ENCODE measurements at places on chromosomes 2 and 18.

DNA sequence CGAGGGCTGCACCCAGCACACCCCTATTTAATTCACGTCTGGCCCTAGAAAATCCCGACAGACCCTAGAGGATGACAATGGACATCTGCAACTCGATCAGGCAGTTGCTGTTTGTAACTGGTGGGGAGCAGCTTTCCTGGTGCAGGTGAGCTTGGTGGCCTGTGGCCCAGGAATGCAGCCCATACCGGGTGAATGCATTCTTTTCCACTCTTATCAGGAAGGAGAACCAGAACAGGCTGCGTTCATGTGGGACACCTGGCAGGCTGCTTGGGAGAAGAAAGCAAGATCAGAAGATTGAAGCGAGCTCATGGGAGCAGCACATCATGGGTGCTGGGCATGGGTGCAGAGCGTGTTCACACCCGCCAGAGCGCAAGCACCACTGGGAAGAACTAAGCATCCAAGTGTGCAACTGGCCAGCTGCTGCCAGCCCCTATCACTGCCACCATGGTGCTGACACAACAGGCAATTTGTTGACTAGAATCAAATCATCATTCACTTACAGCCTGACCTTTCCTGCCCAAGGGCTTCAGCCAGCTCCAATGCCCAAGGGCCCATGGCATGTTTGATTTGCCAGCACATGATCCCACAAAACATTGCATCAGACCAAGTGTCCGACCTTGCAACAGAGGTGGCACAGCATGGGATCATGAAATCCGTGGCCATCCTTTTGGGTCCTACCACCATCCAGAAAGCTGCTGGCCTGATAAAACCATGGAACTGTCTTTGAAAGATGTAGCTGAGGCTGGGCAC is 241.7 kb upstream of the ID2 start:
- no peak for DNase-seq

- DNase-seq: no peak
These were observed 266.0 kb downstream of the SH3BP4 start for GRCh38 chr2:235217846-235218245.

GRCh38 chr2:17136877-17137276 is 381.4 kb downstream of the RAD51AP2 start:
- no peak for DNase-seq

GRCh38 chr2:118221536-118222272 is 133.4 kb downstream of the INSIG2 start:
- DNase-seq: no peak

- no peak for DNase-seq
These were observed 506.5 kb upstream of the NRP2 start for GRCh38 chr2:205175831-205176230.

GRCh38 chr18:13481820-13482617 is 244.3 kb downstream of the FAM210A start:
- DNase-seq: no peak

DNA sequence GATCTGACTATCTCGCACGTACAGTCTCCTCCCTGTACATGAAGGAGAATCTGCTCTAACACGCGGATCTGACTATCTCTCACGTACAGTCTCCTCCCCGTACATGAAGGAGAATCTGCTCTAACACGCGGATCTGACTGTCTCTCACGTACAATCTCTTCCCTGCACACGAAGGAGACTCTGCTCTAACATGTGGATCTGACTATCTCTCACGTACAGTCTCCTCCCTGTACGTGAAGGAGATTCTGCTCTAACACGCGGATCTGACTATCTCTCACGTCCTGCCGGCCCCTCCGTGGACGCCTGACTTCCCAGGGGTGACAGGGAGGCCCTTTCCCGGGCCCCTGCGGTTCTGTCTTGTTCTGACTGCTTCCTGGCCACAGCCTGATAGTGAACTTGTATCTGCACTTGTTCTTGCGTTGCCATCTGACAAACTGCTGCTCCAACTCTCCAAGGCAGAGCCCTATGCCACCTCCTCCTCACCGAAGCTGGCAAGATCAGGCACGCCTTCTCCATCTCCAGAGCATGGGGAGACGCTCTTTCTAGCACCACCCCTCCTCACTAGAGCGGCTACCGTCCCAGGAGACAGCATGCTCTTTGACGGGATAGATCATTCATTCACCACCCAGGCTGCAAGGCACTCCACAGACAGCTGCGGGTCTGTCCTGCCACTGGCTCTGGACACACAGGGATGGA is 238.6 kb downstream of the TWIST2 start:
- DNase-seq: no peak

DNA sequence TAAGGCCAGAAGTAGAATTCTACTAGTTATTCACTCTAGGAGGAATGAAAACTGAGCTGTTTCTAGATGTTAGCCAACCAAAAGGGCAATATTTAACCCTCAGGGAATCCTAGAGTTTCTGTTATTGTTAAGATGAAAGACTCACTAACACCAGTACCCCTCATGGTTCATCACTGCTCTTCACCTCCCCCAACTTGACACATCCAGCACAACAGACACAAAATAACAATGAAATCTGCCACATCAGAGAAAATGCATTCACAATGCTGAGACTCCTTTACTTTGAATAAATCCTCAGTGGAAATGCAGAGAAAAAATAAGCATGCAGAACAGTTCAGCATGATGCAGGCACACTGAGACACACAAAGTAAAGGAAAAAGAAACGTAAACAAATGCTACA is 111.3 kb downstream of the RIF1 start:
- DNase-seq: no peak

DNA sequence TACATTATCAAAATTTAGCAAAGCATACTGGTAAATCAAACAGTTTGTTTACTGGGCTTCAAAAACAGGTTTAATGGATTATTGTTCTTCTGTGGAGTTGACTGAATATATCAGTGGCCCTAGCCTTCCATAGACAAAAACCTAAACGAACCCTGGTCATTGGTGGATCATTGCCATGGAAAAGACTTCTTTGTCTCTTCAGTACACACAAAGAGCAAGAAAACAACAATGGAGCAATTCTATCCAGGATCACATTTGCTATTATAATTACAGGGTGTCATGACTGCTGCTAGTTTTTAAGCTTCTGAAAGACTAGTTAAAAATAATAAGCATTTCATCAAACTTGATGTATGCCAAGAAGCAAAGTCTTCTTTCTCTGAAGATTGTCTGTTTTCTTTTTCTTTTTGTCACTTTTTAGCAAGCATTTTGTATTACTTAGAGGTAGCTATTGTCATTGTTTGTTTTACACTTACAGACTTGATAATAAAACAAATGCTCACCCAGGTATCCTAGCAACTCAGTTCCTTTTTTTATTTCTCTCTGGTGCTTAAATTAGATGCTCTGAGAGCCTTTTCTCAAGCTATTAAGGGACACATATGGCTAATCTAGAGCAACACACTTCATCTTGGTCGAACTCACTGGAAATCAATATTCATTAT is 1228.7 kb upstream of the DDX18 start:
- DNase-seq: no peak

- no peak for DNase-seq
These were observed 422.4 kb downstream of the PID1 start for GRCh38 chr2:228848638-228849037.

DNA sequence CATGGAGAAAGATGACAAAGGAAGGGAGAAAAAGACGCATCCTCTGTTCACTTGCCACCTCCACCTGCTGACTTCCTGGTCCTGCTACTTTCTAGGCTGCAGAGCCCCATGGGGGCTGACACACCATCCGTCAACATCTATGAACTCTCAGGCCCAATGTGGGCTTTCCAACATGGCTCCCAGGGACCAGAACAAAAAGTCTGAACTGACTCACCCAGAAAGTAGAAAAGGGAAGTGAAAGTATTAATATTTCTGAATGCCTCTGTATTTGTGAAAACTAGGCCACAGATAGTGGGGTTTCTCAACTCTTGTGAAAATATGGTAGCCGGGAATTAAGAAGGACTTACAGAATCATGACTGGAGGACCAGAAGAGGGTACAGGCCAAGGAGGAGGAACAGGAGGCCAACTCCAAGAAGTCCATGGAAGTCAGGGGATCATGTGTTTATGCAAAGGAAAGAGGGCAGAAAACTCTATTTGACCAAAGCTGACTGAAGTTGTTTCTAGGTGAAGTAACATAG is 123.1 kb upstream of the CAB39 start:
- peak; percentile 69 for DNase-seq

DNA sequence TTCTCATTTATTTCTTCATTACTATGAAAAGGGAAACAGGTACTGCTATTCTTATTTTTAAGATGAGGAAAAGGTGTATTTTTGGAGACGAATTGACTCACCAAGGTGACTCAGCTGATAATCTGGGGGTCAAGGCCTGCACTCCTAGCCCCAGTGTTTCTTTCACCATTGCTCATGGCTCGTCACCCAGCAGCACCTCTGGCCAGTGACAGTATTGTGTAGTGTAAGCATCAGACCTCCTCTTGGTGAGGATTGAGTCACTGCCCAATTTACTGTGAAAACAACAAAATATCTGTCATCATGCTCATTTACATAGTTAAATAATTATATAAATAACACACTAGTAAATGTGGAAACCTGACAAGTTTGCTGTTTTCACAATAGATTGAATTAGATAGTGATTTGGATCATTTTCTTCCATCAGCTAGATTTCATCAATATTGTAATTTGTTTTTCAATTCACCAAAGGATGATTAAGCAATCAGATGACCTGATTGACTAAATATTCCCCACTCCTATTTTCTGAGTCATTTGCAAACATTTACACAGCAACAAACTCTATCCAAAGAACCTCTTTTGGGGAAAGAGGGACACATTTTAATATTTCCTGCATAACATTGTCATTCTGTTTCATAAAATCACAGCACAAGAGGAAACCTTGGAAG is 492.8 kb upstream of the RAB12 start:
- no peak for DNase-seq

DNA sequence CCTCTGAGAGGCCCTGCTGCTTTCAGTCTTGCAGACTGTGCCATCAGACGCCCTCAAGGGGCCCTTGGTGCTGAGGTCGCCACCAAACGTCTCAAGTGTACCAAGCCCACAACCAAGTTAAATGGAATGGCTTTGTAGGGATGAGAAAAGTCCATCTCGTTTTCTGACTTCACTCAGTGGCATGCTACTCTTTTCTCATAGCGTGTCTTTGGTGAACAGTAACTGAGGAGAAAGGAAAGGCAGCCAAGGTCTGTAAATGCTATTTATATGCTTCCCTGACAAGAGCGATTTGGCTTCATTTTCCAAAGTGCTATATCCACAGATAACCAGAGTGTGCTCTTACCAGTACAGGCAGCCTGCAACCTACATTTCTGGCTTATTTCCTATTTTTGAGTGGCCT is 123.0 kb downstream of the MTX2 start:
- no peak for DNase-seq

DNA sequence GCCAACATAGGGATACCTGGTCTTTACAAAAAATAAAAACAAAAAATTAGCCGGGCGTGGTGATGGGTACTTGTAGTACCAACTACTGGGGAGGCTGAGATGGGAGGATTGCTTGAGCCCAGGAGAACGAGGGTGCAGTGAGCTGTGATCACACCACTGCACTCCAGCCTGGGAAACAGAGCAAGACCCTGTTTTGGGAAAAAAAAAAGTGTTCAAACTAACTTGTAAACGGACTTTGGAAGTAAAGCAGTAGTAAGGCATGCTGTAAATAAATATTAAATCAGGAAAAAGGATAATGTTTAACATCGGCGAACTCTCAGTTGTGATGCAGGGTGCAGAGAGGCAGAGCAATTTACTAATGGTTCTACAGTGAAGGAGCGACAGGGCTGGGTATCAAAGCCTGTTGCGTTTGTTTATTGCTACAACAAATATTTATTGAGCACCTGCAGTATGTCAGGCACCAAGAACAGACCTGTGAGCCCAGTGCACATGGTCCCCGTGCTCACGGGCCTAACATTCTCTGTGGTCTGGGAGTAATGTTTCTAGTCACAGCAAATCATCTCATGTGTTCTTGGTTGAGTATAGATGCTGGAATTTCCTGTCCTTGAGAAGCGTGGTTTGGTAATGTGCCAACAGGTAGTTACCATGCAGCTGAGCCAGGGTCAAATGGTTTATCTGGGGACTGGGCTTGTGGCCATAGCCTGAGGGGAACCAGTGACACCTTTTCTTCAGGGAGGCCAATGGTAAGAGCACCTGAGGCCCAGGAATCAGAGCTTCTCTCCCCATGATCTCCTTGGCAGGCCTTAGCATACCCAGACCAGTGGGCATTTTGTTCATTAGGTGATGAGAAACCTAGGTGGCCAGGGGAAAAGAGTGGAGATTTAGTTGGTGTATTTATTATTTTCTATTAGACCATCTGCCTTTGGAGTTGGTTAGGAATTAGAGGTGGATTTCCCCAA is 27.9 kb upstream of the GREB1 start:
- DNase-seq: no peak

DNA sequence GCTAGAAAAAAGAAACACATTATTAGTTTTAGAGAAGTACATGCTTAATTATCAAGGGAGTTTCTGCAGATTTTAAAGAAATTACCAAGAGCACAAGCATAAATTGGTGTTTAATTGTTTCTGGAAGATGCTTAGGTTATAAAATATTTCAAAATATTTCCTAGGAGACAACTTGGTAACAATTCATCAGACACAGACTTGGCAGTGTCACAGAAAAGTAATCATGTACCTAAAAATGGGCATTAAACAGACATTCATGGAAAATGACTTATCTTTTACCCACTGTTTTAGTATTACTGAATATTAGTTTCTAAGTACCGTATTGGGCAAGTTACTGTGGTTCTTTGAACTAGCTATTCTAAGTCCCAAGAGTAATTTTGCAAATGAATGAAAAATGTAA is 428.8 kb upstream of the LYPD1 start:
- DNase-seq: no peak

GRCh38 chr18:56026509-56026908 is 438.5 kb upstream of the TCF4 start:
- no peak for DNase-seq

GRCh38 chr2:189763908-189764661 is 1.5 kb upstream of the OSGEPL1 start:
- DNase-seq: no peak

DNA sequence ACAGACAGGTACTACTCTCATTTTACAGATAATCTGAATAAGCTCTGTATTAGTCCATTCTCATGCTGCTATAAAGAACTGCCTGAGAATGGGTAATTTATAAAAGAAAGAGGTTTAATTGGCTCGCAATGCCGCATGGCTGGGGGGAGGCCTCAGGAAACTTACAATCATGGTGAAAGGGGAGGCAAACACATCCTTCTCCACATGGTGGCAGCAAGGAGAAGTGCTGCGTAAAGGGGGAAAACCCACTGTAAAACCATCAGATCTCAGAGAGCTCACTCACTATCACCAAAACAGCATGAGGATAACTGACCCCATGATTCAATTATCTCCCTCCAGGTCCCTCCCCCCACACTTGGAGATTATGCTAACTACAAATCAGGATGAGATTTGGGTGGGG is 254.4 kb downstream of the KCNE4 start:
- DNase-seq: no peak

DNA sequence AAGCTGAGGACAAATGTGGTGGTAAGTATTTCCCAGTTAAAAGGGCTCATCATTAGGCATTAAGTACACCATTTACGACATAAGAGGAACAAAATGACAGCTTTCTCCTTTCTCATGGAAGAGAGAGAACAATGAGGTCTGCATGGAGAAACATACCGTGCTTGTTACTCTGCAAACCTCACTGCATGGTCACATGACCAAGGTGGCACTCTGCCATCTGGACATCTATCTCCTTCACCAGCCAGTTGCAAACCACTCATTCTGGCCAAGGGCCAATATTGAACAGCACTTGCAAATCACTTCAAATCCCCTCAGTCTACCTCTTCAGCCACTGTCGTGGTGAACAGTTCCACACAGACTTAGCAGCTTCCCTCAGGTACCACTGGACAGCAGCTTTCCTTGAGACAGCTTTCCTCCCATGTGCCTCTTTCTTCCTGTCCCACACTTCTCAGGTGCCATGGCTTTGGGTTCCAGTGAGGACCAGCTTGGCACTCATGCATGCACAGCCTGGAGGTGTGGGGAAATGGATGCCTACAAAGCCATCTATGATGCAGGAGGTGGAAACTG is 29.5 kb upstream of the DPP4 start:
- no peak for DNase-seq

All from activated effector memory CD4-positive, alpha-beta T cell treated with anti-CD3 and anti-CD28 coated beads, Interleukin-2, amount 50 U/mL, for 16 hours (primary cell).